ENCODE measurements at places on chromosomes 16 and 17.

GRCh38 chr17:75642784-75643642, 9.8 kb downstream of the SMIM5 start:
- peaks cover 17% of the 10 kb centered on the region for H3K36me3 ChIP-seq
- no peak overlapping the region for H3K27ac ChIP-seq
- H3K4me1 ChIP-seq = no peaks in the 10 kb centered on the region
- DNase-seq = no peak

- no peaks in the 10 kb centered on the region for H3K36me3 ChIP-seq
- H3K27ac ChIP-seq = no peak overlapping the region
- H3K4me3 ChIP-seq = no peak overlapping the region
- no peak for DNase-seq
These were observed 18.5 kb downstream of the ARL4D start for GRCh38 chr17:43416998-43417890.

- H3K27ac ChIP-seq = no peak overlapping the region
- DNase-seq = no peak
- H3K4me3 ChIP-seq = peak overlapping the region; percentile 19
- H3K36me3 ChIP-seq = peaks cover 22% of the 10 kb centered on the region
These were observed 805 bp upstream of the SCARF1 start for GRCh38 chr17:1646199-1646875.

DNA sequence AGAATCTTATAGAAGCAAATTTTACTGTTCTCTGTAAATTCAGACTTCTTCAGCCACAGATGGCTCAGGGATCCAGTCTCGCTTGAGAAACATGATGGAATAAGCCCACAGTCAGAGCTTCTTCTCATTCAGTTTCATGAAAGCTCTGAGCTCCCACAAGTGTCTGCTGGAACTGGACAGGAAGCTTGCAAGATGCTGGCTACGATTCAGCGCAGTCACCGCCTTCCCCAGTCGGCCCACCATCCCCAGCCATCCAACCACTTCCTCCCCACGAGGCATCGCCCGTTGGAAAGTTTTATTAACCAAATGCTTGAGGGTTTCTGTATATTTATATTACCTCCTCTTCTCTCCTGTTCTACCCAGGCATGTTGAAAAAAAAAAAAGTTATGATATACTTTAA, 171.7 kb downstream of the ZFHX3 start:
- no peaks in the 10 kb centered on the region for H3K36me3 ChIP-seq
- H3K4me1 ChIP-seq = peaks cover 17% of the 10 kb centered on the region
- H3K27me3 ChIP-seq = no peaks in the 10 kb centered on the region
- no peak for DNase-seq
- no peak overlapping the region for H3K27ac ChIP-seq

GRCh38 chr17:36879624-36880131, 57.6 kb upstream of the LHX1 start:
- H3K27ac ChIP-seq = no peak overlapping the region
- peaks cover 12% of the 10 kb centered on the region for H3K27me3 ChIP-seq
- H3K4me1 ChIP-seq = peaks cover 5% of the 10 kb centered on the region
- DNase-seq = no peak
- H3K36me3 ChIP-seq = no peaks in the 10 kb centered on the region
- no peak overlapping the region for H3K4me3 ChIP-seq

GRCh38 chr17:77914385-77915254, 43.9 kb upstream of the TNRC6C start:
- DNase-seq = no peak
- no peaks in the 10 kb centered on the region for H3K36me3 ChIP-seq
- H3K4me1 ChIP-seq = no peaks in the 10 kb centered on the region
- no peak overlapping the region for H3K4me3 ChIP-seq
- no peak overlapping the region for H3K27ac ChIP-seq

DNA sequence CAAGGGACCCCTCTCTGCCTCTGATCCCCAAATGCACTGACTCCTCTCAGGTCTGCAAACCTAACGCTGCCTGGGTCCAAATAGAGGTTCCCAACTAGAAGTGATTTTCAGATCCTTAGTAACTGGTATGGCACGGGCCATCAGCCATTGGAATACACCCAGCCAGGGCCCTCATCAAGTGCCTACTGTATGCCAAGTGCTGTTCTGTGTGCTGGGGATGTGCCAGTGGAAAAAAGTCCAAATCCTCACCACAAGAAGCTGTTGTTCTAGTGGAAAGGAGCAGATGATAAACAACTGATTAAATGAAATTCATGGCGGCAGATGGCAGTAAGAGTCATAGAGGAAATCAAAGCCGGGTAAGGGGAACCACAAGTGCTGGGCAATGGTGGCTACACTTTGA, 57.2 kb upstream of the MED9 start:
- H3K36me3 ChIP-seq = no peaks in the 10 kb centered on the region
- H3K4me3 ChIP-seq = no peak overlapping the region
- DNase-seq = no peak
- peaks cover 2% of the 10 kb centered on the region for H3K4me1 ChIP-seq
- no peak overlapping the region for H3K27ac ChIP-seq

DNA sequence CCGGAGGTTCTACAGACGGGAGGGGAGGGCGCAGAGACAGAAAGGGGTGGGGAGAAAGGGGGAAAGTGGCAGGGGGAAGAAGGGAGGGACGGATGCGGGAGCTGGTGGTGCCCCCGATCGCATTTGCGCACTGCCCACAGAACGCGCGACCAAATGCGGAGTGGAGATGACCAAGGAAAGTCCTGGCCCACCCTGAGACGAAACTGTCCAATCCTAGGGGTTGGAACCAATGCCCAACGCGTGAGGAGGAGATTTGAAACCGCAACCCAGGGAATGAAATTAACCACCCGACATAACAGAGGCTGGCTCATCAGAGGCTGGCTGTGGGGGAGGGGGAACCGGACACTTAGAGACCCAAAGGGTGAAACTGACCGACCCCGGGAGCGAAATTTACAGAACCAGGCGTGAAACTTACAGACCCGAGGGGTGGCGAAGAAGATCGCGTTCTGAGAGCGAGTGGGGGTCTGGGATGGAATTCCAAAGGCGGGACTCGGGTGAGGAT, 1.4 kb downstream of the HES7 start:
- peak overlapping the region; percentile 67 for H3K4me3 ChIP-seq
- no peak overlapping the region for H3K27ac ChIP-seq
- H3K36me3 ChIP-seq = no peaks in the 10 kb centered on the region
- peaks cover 22% of the 10 kb centered on the region for H3K4me1 ChIP-seq
- H3K27me3 ChIP-seq = peaks cover 31% of the 10 kb centered on the region

DNA sequence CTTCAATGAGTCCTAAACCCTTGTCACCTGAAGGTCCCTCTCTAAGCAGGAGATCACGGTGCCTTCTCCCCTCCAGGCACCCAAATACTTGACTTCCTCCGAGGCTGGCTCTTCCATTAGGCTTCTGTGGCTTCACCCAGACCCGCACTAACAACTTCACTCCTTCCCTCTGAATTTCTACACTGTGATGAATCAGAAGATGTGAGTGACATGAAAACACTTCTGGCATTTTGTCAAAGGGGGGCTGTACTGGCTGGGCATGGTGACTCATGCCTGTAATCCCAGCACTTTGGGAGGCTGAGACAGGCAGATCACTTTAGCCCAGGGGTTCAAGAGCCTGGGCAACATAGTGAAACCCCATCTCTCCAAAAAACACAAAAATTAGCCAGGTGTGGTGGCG, 72.6 kb upstream of the CNEP1R1 start:
- H3K36me3 ChIP-seq = no peaks in the 10 kb centered on the region
- no peaks in the 10 kb centered on the region for H3K4me1 ChIP-seq
- DNase-seq = no peak
- H3K27ac ChIP-seq = no peak overlapping the region

DNA sequence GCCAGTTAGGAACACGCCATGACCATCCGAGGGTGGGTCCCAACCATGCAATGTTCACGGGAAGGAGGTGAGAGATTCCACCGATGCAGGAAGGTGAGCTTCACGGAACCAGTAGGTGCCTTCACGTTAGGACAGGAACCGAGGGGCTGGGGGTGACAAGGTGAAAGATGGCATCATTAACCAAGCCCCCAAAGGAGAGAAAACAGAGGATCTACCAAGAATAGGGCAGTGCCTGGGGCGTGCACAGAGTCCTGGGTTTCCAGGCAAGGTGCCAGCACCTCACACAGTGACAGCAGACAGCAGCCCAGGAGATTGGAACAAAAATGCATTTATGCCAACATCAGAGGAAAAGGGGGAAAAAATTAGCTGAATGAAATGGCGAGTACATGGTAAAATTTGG, 137.9 kb downstream of the GSG1L start:
- H3K27me3 ChIP-seq = peaks cover 2% of the 10 kb centered on the region
- H3K36me3 ChIP-seq = no peaks in the 10 kb centered on the region
- no peak overlapping the region for H3K4me3 ChIP-seq
- no peak overlapping the region for H3K27ac ChIP-seq
- no peak for DNase-seq

DNA sequence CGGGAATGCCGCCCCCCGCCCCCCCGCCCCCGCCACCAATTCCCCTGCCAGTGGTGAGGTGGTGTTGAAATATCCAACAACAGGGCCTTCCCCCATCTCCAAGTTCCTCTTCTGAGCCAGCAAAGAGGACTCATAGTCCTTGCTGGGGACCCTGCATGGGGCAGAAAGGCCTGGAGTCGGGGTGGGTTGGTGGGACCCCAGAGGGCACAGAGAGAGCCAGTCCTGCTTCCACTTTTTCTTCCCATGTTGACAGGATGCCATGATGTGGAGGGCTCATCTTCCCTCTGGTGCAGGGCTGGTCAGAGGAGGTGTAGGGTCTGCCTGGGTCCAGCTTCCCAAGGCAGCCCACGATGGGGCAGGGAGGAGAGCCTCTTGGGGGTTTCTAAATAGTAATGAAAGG, 49.0 kb upstream of the PIK3R6 start:
- H3K36me3 ChIP-seq = no peaks in the 10 kb centered on the region
- H3K27me3 ChIP-seq = no peaks in the 10 kb centered on the region
- H3K27ac ChIP-seq = no peak overlapping the region

- H3K27ac ChIP-seq = no peak overlapping the region
- no peaks in the 10 kb centered on the region for H3K36me3 ChIP-seq
- H3K4me3 ChIP-seq = no peak overlapping the region
- DNase-seq = no peak
- peaks cover 100% of the 10 kb centered on the region for H3K27me3 ChIP-seq
- no peaks in the 10 kb centered on the region for H3K4me1 ChIP-seq
These were observed 5.0 kb upstream of the HOXB9 start for GRCh38 chr17:48630925-48631692.

- no peaks in the 10 kb centered on the region for H3K27me3 ChIP-seq
- no peaks in the 10 kb centered on the region for H3K4me1 ChIP-seq
- H3K4me3 ChIP-seq = no peak overlapping the region
- DNase-seq = no peak
- H3K27ac ChIP-seq = no peak overlapping the region
These were observed 22.0 kb downstream of the UBN1 start for GRCh38 chr16:4869147-4869805.

DNA sequence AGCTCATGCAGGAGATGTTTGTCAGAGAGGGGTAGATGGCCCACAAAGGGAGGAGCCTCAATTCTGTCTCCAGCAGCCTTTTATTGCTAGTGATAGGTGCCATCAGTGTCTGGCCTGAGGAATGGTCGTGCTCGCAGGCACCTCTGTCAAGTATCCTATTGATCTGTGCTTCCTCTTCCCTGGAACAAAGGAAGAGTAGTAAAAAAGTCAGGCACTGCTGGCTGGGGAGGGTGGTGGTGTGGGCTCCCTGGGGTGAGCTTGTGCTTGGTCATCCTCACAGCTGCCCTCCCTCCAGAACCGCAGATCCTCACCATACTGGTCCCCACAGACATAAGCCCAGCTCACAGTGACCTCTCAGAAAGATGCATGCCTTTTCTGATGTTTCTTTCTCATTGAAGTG, 15.0 kb upstream of the SALL1 start:
- H3K27me3 ChIP-seq = no peaks in the 10 kb centered on the region
- no peaks in the 10 kb centered on the region for H3K4me1 ChIP-seq
- H3K36me3 ChIP-seq = no peaks in the 10 kb centered on the region
- DNase-seq = no peak

DNA sequence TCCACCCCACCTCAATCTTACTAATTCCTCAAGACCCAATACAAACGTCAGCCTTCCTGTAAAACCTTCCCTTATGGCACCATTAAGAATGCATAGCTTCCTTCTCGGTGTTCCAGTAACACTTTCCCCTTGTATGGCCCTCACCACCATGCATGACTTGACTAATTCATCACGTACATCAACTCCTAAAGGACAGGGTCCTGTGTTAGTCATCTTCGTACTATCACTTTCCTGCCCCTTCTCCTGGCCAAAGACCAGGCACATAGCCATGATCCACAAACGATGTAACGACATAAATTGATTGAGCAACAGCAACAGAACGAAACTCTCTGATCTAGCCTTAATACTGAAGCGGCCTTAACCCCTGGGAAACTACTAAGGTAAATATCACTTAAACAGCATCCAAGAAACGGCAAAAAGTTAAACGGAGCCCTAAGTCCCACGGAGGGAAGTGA, 612 bp downstream of the PSMD12 start:
- no peaks in the 10 kb centered on the region for H3K27me3 ChIP-seq
- H3K36me3 ChIP-seq = peaks cover 38% of the 10 kb centered on the region
- H3K27ac ChIP-seq = no peak overlapping the region
- H3K4me1 ChIP-seq = peaks cover 7% of the 10 kb centered on the region
- no peak for DNase-seq

DNA sequence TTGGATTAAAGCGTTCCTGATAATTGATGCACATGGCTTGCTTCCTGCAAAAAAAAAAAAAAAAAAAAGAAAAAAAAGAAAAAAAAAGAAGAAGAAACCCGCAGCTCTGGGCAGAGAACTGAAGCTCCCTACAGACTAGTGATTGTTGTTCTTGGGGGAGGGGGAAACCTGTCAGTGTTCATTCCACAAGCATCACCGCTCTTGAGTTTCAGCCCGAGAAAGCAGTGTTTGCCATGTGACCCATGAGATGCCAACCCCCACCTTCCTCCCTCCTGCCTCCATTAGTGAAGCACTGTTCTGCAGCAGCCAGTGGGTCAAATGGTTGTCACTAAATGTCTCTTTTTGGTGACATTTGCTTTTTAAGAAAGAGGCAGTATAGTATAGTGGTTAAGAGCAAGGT, 1.7 kb downstream of the USP43 start:
- no peak overlapping the region for H3K4me3 ChIP-seq
- H3K27ac ChIP-seq = no peak overlapping the region
- peak; percentile 9 for DNase-seq
- H3K27me3 ChIP-seq = peaks cover 36% of the 10 kb centered on the region

GRCh38 chr17:66508896-66509844, 206.8 kb downstream of the PRKCA start:
- no peaks in the 10 kb centered on the region for H3K4me1 ChIP-seq
- no peaks in the 10 kb centered on the region for H3K36me3 ChIP-seq
- no peak for DNase-seq
- no peak overlapping the region for H3K27ac ChIP-seq
- H3K4me3 ChIP-seq = no peak overlapping the region

GRCh38 chr16:86205521-86206245, 304.6 kb upstream of the FOXF1 start:
- no peak for DNase-seq
- peaks cover 2% of the 10 kb centered on the region for H3K4me1 ChIP-seq
- H3K27me3 ChIP-seq = peaks cover 15% of the 10 kb centered on the region
- no peak overlapping the region for H3K27ac ChIP-seq
- H3K36me3 ChIP-seq = no peaks in the 10 kb centered on the region
- no peak overlapping the region for H3K4me3 ChIP-seq
